ENCODE measurements at places on chromosomes 5 and 9.

- no peak for DNase-seq
Measured at GRCh38 chr5:13695076-13695712, 249.3 kb downstream of the DNAH5 start.

DNA sequence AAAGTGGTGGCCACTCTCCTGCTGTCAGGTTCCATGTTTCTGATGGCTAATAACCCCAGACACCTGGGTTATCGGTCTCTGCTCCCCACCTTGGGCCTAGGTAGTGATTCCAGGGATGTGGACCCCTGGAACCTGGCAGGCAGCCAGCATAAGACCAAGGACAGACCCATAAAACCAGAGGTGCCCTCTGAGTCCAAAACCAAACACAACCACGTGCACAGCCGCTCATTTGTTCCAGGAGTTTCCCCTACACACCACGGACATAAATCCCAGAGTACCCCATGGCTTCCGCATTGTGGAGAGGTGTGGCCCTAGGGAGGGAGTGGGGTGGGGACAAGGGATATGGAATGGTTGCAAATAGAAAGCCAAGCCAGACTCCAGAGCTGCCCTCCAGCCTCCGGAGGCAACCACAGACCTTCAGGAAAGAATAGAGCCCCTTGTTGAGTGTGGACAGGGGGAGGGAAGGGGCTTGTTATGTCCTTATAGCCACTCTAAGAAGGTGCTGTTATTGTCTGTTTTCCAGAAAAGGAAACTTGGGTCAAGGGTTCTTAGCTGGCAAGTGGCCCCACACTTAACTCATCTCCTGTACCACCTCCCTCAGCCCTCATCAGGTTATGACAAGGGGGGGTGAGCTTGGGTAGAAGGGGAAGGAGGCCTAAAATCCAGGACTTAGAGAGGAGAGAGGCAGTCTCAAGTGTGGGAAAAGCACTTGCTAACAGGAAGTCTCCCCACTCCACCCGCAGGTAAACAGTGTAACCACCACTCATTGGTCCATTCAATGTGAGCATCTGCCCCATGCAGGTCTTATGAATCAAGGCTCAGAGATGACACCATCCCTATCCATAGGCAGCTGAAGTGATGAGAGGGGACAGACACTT, 23.6 kb upstream of the CYSTM1 start:
- DNase-seq: no peak

- no peak for DNase-seq
Measured at GRCh38 chr5:142670804-142671203, 15.1 kb downstream of the FGF1 start.

DNA sequence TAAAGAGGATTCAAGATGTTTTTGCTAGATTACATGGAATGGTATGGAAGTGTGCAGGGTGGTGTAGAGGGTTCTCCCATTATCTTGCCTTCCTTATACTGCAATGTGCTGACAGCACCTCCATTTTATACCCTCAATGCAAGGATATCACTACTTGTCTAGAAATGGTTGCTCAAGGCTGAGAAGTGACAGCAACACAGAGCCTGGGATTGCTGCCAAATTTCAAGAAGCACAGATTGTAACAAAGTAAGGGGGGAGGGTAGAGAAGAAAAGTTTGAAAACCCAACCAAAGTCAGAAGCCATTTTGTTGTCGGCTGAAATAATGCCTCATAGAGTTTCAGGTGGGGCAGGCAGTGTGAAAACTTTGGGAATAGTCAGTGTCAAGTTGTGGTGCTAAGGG, 29.8 kb downstream of the PCDHAC2 start:
- DNase-seq: no peak

DNA sequence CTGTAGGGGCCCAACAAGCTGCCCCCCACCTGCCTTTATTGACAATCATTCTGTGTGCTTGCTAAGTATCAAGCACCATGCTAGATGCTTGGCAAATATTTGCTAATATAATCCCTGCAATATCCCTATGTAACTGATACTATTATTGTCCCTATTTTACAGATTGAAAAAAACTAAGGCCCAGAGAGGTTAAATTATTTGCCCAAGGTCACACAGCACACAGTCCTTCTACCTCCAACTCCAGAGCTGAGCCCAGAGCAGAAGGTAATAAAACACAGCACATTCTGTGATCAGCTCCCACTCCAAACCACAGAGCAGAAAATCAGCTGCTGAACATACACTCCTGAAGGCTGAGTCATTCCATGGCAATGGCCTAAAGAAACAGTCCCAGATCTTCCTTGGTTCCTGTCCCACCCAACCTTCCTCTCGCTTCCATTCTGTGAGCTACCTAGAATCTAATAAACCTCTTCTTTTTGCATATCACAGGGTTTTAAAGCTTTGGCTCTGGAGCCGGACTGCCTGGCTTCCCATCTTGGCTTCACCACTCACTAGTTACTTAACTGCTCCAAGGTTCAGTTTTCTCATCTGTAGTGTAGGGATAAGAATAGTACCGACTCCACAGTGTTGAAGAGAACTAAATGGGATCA, 66.7 kb upstream of the ADRA1B start:
- DNase-seq: no peak

DNA sequence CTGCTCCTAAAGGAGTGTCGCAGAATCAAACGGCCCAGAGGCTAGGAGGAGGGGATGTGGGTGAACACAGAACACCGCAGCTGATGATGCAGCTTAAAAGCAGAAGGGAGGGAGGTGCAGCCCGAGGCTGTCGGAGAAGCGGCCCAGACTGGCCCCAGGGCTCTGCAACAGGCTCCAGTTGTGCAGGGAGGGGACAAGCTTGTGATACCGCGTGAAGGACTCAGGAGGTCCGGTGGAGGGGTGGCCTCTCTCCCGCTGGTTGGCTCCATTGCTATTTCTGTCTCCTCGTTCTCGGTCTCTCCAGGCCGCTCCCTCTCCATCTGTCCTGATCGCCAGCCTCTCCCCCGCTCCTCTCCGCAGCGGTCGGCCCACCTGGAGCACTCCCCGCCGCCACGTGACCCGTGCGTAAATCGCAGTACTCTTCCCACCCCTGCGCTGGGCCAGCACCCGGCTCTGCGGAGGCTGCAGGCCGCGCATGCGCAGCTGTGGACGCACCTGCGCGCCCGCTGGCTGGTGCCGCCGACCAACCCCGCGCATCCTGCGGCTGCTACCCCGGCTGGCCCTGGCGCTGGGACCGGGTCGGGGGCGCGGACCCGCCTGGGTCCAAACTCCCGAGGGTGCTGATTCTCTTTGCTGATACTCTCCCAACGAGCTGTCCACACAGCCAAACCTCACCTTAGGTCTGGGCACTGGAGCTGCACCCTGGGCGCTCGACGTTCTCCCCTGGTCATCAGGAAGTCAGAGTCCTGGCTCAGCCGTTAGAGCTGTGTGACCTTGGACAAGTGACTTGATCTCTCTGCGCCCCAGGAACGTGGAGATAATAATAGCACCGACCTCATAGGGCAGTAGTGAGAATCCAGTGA, 3.7 kb upstream of the STXBP1 start:
- DNase-seq: peak; percentile 61

- no peak for DNase-seq
Measured at GRCh38 chr9:13282998-13283397, 3.5 kb upstream of the MPDZ start.

DNA sequence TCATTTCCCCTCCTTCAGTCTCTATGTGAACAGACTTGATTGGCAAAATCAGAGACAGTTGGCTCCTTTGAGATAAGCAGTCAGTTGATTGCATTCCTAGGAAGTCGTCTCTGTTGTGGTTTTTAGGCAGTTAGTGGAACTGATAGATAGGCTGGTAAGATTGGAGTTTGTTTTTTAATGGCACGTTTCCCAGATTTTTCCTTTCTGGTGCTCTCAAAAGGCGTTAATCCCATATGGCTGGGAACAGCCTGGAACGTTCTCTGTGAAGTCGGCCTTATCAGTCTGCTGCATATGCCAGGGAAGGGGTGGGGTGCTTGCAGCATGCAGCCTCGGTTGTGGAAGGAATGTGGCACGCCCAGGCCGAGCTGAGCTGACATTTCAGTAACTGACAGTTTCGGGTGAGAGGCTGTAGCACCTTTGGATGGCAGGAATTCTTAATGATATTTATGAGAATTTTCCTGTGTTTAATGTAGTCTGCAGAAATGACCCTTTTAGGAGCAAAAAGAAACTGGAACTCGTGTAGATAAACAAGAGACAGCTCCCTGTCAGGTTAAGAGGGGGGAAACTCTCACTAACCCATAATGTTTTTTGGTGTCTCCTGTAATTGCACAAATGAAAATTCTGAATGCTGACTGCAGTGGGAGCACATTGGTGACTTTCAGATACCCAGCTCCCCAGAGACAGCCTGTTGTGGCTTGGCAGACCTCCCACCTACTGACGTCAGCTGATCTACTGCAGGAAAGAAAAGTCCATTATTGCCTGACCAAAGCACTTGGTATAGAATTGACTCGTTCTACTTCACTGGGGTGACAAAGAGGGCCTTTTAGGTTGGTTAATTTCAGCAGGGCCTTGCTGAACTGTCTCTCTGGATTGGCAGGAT, 6.3 kb downstream of the SPTAN1 start:
- peak; percentile 71 for DNase-seq

DNA sequence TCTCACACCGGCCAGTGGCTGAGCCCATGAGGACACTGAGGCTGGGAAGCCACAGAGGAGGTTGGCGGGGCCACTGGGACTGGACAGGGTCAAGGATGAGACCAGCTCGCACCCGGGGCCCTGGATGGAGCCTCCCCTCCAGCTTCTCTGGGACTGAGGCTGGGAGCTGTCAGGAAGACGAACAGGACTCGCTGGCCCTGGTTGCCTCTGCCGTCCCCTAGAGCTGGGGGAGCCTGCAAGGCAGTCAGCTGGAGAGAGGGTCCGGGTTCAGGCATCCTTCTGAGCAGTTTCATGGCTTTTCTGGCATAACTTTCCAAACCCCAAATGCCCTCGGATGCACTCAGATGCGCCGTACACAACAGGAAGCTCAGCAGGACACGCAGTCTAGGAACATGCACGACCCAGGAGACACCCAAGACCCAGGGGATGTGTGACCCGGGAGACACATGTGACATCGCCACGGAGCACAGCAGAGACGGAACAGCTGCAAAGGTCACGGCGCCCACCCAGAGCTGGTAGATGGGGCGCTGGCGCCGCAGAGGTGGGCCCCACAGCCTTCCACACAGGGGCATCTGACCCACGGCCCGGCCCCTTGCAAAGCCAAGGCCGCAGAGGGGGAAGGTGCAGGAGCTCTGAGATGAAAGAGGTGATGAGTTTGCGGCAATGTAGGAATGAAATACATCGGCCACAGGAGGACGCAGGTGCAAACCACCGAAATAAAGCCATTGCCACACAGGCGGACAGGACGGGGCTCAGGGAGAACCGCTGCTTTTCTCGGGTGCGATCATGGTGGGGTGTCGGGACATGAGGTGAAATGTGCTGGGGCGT, 17.1 kb downstream of the TPPP start:
- no peak for DNase-seq

DNA sequence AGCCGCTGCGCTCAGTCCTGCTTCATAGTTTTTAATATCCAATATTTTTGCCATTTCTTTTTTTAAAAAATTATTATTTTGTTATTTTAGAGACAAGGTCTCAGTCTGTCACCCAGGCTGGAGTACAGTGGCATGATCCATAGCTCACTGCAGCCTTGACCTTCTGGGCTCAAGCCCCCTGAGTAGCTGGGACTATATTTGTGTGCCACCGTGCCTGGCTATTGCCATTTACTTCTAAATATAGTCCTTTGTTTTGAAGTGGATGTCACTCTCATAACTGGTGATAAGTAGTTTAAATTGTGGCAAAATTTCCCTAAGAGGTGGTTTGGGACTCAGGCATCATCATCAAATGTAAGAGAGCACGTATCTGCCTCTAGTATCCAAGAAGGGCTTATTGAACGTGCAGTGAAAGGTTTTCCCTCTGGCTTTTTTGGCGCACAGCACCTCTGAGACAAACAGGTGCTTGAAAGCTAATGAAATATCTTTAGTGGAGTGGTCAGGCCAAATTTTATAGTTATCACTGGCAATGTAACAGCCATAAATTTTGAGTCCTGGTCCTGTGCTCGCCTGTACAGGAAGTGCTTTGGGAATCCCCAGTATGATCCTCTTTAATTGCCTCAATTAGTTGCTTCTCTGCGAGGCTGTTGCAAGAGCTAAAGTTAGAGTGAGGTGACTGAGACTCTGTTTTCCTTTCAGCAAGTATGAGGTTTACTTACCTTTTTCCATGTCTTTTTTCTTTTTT, 14.8 kb downstream of the STXBP1 start:
- no peak for DNase-seq
